ENCODE measurements at places on chromosomes 16 and 17.

DNA sequence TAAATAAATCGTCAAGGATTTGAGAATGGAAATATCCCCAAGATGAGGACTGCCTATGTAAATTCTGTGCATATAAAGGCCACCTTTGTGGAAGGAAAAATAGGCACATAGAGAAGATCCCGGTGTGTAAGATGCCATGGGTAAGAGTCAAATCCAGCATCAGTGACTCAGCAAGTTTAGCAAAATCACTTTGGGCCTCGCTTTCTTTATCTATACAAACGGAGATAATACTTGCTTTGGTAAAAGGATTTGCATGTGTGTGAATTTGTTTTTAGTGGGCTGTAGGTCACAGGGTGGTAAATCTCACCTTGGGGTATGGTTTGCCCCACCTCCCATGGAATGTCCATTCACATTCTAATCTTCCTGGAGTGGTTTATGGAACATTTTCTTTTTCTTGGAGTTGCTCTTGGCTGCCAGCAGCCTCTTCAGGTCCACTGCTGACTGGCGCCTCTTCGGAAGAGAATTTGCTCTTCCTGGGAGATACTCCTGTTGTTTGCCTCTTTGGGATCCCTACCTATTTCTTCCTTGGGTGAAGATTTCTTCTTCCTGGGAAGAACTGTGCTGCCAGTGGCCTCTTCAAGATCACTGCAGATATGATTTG is 587.6 kb downstream of the CDH11 start:
- no peak for DNase-seq

DNA sequence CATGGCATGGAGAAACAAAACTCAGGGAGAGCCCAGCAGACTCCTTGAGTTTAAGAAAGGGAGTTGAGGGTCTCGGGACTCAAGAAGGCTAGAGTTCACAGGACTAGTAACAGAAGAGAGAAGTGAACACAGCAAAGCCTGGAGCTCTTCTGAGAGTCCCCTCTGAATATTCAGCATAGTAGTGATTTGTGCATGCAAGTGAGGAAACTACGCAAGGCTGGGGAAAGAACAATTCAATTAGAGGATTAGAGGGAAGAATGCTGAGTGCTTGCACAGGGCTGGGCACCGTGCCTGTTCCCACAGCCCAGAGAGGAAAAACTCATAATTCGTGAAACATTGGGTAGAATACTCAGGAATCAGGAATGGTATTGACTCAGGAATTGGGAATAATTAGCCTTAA is 540.0 kb upstream of the SALL1 start:
- no peak for DNase-seq

DNA sequence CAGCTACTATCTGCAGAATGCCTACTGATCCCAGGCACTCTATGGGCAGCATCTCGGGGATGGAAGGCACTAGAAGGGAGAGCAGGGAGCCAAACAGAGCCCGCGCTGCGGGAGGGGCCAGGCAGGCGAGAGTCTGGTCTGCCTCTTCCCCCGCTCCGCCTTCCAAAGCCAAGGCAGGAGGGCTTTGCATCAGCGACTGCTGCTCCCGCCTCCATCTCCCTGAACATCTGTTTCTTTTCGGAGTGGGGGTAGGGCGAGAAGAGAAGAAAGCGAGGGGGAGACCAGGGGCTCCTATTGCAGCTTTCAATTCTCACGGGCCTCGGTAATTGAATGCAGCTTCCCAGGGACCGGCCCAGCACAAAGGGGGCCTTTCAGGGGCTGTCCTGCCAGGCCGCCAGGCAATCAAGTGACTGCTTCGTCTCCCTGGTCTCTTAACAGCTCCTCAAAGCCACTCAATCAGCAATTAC is 31.4 kb upstream of the CDC42EP4 start:
- no peak for DNase-seq

DNA sequence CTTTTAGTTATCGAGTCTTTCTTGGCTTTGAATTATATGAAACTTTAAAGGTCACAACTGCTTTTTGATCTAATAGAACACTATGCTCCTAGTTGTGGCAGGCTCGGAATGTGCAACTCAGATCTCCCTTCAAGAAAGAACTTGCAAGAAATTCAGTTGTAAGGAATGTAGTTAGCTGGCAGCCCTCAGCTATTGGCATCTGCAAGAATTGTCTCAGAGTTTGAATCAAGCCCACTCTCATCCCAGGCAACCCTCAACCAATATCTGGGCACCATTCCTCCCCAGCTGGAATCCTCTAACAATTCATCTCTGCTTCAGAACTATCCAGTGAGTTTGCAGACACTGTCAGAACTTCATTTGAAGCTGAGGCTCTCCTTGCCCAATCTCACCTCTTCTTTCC is 447.2 kb downstream of the KIF2B start:
- no peak for DNase-seq

- no peak for DNase-seq
Measured at GRCh38 chr17:50945779-50946222, 79.6 kb upstream of the TOB1 start.

DNA sequence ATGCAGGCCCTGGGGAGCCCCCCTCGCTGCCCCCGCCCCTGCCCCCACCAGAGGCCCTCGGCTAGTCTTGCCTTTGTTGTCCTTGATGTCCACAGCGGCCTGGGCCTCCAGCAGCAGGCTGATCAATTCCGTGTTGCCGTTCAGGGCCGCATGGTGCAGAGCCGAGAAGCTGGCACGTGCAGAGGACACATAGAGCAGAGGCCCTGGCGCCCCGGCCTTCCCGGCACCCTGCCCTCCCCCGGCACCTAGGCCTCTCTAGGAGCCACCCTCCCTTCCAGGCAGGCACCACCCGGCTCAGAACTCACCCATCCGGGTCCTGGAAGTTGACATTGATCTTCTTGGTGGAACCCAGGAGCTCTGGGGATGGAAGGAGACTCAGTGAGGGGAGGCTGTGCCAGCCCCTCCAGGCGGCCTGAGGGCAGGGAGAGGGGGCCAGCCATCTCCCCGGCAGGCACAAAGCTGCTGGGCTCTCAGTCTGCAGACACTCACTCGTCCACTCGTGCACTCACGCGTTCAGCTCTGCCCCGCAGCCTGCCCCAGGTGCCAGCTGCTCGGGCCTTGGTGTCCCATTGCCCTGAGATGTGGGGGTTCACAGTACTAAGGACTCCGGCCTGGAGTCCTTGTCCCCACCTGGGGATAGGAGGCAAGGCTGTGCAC is 6.3 kb downstream of the CASKIN1 start:
- no peak for DNase-seq

- DNase-seq = no peak
Measured at GRCh38 chr16:28607116-28607623, 2.7 kb downstream of the SULT1A1 start.

- DNase-seq = no peak
Measured at GRCh38 chr17:47270946-47271705, 17.5 kb downstream of the ITGB3 start.

DNA sequence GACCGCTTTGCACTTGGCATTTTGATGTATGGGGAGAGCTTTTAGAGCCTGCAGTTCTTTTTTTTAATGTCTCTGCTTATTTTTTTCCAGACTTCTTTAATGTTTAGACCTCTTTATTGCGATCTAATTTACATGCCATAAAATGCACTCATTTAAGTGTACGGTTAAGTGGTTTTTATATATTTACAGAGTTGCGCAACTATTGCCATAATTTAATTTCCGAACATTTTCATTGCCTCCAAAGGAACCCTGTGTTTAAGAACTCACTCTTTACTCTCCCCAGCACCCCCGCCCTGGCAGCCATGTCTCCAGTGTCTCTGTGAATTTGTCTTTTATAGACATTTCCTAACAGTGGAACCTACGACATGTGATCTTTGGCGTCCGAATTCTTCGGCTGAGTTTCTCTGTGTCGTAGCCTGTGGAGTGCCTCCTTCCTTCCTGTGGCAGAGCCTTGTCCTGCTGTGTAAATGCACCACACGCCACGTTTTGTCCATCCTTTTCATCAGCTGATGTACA is 24.0 kb downstream of the ZNF750 start:
- no peak for DNase-seq

DNA sequence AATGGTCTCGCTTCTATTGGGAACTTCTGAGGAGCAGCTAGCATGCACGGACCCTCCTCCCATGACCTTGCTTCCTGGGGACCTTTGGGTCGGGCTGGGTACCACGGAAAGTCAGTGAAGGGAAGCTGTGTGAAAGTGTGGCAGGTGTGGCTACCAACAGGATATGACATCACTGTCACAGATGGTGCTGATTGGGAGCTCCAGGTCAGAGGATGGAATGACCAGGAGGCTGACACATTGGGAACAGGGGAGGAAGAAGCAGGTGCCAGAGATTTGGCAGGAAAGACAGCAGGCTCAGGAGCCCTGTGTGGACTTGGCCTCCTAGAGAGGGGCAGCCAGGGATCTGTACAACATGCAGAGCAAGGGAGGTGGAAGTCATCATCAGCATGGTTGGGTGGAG is 34.0 kb downstream of the CPNE2 start:
- no peak for DNase-seq

DNA sequence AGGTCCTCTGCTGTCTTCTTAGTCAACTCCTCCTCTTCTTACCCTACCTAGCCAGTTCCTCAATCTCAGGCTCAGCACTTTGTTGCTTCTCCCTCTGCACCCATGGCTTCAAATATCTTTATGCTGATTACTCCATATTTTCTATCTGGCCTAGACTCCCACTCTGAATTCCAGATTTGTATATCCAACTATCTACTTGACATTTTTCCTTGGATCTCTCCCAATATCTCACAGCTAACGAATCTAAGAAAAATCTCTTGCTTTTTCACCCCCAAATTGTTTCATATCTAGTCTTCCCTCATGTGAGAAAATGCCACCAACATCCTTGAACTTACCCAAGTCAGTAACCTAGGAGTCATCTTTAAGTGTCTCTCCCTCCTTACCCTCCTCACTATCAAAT is 176.4 kb upstream of the ERCC4 start:
- DNase-seq = no peak

DNA sequence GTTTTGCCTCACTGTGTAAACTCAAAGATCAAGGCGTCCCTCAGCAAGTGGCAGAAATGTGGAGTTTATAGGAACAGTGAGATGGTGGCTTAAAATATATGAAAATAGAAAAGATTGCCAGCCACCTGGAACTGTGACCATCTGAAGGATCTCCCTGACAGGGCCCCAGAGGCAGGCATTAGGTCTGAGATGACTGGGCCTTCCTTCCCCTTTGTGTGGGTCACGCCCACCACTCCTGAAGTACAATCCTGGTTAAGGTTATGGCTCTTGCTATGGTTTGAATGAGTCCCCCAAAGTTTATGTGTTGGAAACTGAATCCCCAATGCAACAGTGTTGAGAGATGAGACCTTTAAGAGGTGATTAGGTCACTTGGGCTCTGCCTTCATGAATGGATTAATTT is 6.4 kb downstream of the ST6GALNAC2 start:
- no peak for DNase-seq

Measured in left lung (tissue), 14 donors.